Uterus (tissue), 4 donors: ENCODE measurements at places on chromosomes 6 and 20.

DNA sequence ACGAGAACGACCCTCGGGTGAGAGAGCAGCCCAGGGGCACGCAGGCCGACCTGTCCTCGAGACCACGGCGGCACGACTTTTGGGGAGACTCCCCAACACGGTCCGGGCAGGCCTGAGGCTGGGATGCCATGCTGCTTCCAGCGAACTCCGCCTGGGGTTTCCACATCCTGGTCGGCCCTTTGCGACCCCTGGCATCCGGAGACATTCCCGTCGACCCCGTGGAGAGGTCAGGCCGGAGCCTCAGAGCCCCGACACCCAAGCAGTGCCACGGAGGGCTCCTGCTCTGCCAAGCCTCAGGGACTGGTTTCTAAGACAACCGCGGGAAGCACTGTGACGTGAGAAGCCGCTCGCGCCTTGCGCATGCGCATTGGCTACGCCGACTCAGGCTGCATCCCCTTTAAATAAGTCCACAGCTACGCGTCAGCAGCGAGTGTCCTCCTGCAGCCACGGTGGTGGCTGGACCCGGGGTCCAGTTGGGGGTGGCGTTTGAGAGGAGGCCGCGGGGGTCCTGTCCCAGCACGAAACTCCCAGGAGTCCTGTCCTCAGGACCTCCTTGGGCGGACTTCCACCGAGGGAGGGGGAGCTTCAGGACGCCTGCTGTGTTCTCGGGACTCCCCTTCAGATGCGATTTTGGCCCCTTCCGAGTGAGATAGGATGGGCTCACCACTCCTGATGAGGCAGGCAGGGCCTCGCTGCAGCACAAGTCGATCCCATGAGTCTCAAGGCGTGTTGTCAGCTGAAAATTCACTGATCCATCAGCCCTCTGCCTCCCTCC is 1089.3 kb upstream of the DEFB115 start:
- peak; percentile 16 for DNase-seq

DNA sequence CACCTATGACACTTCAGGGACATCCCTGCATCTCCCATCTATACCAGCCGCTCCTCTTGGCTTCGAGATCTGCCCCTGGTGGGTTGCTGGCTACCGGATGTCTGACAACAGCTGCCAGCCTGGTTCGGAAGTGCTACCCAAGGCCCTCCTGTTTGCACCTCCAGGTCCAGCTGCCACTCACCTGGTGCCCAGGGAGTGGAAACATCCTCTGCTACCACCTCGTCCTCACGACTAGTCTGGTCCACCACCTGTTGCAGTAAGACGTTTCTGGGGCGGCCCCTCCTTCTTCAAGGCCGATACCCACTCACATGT is 8.3 kb upstream of the PCMTD2 start:
- no peak for DNase-seq

GRCh38 chr6:108295676-108296075 is 822 bp downstream of the AFG1L start:
- no peak for DNase-seq

- no peak for DNase-seq
Measured at GRCh38 chr20:23449421-23449820, 3.3 kb downstream of the CST11 start.

- DNase-seq: no peak
Measured at GRCh38 chr6:20340068-20340848, 61.4 kb upstream of the E2F3 start.

DNA sequence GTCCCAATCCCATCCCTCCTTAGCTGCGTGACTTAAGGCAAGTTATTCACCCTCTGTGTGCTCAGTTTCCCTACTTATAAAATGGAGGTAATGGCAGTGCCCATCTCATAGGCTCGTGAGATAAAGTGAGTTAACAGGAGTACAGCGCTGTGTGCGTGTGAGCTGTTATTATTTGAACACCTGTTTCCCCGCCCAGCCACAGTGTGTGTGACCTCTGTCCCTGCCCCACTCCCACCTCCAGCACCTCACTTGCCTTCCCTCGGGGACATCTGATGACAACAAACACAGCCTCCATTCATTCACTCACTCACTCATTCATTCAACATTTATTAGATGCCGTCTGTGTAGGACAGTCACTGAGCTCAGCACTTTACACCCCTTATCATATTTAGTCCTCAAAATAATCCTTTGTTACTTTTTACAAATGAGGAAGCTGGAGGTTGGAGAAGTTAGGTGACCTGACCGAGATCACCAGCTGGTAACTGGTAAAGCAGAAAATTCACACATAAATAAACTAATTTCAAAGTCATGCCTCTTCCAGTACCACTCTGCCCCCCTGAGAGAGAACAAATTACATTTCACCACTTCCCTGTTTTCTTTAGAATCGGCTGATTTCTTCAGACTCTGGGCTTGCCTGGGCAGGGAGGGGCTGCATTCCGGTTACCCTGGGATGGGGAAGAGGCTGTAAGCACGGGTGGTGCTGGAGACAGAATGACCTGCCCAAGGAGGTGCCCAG is 58.6 kb downstream of the CPNE5 start:
- no peak for DNase-seq

DNA sequence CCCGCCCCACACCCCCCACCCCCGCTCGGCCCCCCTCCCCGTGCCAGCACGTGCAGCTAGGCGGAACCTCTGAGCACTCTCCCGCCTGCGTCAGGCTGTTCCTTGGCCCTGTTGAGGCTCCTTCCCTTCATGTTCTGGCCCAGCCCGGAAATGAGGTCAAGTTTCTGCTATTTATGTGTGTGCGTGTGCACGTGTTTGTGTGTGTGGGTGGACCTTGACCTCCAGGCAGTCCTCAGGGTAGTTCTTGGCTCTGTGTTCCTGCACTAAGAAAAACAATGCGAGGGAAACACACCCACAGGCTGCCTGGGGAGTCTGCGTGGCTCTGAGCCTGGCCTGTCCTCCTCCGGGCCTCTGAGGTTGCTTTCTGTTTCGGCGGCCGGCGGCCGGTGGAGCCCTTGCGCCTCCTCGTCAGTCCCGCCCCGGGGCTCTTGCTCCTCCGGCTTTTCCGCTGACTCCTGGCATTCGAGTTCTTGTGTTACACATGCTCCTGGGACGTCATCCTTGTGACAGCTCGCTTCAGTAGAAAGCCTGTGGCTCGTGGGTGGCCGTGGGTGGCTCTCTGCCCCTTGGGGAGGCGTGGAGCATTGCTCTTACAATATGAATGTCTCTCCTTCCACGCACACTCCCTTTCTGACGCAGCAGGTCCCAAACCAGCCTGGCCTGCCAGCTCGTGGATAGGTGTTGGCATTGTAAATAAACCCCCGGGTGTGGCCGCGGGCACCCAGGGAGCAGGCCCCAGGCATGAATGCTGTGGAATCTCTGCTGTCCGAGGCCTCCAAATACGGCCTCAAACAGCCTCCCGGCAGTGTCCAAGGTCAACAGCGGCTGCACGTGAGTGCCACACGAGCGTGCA is 10.0 kb downstream of the SLCO4A1 start:
- DNase-seq: peak; percentile 93

DNA sequence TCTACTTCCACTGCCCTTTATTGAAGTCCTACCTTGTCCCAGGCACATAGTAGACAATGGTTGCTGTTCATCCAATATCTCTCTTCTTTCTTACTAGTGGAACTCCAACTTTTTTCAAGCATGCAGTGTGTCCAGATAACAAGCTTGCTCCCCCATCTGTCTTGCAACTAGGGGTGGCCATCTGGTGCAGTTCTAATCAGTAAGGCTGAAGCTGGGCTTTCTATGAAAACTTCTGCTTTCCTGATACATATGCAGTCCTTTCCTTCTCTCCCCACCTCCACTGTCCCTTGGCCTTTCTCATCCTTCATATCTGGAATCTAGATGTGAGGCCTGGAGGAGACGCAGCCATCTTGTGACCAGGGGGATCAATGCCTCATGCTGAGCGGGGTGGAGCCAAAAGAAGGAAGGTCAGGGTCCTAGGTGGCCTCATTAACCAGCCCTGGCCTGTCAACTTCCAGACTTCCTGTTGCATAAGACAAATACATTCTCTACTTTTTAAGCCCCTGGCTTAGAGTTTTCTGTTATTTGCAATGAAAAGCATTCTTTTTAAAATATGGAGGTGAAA is 59.6 kb upstream of the ZFP64 start:
- no peak for DNase-seq

- no peak for DNase-seq
Measured at GRCh38 chr6:168473197-168473596, 32.2 kb downstream of the SMOC2 start.

- no peak for DNase-seq
Measured at GRCh38 chr6:20092071-20092566, 120.2 kb downstream of the MBOAT1 start.

- no peak for DNase-seq
Measured at GRCh38 chr6:138321934-138322333, 55.8 kb upstream of the SMIM28 start.

GRCh38 chr6:144559865-144560593 is 274.9 kb downstream of the UTRN start:
- DNase-seq: no peak

GRCh38 chr20:11847827-11848226 is 69.9 kb upstream of the BTBD3 start:
- DNase-seq: no peak

GRCh38 chr20:39538317-39538716 is 576.2 kb downstream of the DHX35 start:
- no peak for DNase-seq

DNA sequence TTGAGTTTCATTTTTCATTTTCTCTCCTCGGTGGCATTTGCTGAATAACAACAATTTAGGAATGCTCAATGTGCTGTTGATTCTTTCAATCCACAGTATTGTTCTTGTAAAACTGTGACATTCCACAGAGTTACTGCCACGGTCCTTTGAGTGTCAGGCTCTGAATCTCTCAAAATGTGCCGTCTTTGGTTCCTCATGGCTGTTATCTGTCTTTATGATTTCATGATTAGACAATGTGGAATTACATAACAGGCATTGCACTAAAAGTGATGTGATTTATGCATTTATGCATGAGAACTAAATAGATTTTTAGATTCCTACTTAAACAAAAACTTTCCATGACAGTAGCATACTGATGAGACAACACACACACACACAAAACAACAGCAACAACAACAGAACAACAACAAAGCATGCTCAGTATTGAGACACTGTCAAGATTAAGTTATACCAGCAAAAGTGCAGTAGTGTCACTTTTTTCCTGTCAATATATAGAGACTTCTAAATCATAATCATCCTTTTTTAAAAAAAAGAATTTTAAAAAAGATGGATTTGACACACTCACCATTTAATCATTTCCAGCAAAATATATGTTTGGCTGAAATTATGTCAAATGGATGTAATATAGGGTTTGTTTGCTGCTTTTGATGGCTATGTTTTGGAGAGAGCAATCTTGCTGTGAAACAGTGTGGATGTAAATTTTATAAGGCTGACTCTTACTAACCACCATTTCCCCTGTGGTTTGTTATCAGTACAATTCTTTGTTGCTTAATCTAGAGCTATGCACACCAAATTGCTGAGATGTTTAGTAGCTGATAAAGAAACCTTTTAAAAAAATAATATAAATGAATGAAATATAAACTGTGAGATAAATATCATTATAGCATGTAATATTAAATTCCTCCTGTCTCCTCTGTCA is 88.1 kb downstream of the SNAP25 start:
- no peak for DNase-seq

DNA sequence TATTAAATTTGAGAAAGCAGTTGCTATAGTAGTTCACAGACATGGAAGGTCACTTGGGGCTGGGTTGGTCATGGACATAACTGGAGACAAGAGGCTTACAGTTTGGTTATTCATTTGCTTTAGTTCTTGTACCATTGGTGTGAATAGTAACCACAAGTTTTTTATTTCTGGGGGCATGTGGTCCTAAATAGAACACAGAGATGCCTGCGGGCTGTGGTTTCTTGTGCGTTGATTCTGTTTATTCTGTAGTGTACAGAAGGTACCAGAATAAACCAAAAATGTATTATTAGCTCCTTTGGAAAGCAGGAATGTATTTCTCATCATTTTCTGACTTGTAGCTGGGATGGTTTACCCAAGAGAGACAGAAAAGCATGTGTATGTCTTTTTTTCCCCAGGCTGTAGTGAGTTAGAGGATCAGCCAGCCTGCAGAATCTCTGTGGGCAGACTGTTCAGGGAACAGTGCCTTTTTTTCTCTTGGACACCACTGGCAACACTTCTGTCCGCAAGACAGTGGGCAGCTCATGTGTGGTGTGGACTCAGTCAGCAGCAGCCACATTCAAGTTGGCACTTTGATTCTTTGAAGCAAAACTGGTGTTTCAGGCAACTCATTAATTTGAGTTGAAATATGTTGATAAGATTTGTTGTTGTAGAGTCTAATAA is 122.1 kb downstream of the LRRC1 start:
- no peak for DNase-seq

DNA sequence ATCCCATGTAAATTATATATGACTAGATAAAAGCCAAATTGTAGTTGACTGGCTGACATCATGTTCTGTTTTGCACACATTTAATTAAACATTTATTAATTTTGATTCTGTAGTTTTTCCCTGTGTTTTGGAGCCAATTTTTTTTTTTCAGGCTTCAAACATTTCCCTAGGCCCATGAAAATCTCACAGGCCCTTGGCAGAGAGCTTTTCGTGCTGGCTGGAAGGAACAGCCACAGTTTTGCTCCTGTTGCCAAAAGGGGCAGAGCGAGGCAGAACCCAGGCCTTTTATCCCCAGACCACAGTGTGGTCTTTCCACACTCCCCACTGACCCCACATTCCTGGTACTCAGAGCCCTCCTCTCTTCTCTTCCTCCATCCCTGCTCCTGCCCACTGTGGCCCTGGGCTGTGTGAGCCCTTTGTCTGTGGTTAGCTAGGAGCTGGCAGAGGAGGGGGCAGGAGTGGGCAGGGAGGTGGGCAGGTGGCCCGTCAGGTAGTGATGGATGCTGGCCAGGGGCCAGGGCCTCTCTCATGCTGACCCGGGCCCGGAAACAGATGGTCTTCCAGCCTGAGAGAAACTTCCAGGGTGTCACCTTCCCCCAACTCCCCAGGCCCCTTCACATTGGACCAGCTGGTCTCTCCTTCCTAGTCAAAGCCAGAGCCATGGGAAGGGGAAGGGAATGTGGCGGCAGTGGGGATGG is 19.4 kb upstream of the CCM2L start:
- DNase-seq: no peak

- no peak for DNase-seq
Measured at GRCh38 chr20:19824861-19825260, 66.8 kb downstream of the RIN2 start.

- no peak for DNase-seq
Measured at GRCh38 chr20:1927217-1927616, 32.0 kb downstream of the SIRPA start.

DNA sequence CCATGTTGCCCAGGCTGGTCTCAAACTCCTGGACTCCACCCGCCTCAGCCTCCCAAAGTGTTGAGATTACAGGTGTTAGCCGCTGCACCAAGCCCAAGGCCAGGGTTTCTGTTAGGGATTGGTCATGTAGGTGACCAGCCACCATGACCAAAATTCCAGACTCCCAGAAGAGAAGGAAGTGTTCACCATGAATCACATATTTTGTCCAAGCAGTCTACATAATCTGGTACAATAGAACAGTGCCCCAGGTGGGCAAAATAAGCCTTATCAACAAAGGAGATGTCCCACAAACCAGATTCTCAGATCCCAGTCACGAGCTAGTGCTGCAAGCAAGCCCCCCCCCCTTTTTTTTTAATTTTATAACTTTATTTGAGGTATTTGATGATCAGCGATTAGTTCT is 20.0 kb downstream of the ZNF341 start:
- no peak for DNase-seq
